Right ventricle myocardium superior (tissue), 1 donor: ENCODE measurements at places on chromosomes 16 and 17. TPM values are rescaled to one million over a fixed set of nuclear protein-coding genes. Genes with fewer than 3 reads are reported as not detected.

DNA sequence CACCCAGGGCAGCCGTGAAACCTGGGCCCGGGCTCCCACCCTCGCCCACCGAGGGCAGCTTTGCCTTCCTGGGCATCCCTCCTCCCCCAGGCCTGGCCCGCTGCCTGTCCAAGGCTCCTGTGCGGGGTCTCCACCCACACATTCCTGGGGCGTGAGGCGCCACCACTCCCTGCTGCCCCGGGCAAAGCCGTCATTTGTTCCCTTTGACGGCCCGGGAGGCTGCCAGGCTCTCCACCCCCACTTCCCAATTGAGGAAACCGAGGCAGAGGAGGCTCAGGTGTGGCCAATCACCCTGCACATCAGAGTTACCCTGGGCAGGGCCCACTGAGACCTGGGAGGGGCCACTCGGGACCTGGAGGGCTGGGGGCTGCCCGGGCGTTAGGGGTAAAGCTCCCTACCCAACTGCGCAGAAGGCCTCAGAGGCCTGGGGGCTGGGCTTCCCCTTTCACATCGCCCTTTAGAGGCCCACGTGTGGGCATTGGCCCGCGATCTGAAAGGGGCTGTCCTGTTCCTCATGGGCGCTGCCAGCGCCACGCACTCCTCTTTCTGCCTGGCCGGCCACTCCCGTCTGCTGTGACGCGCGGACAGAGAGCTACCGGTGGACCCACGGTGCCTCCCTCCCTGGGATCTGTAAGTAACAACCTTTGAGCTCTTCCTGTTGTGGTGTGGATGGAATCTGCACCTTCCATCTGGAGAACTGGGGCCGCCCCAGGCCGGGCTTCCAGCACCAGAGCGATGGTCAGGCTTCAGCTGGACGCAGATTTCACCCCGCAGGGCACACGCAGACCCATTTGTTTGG lies at the start of gene MSLN:
Gene MSLN (plus strand): TSS at position 190 of the 799 bp plus-strand sequence. CDS start 1,947 bp downstream, outside the sequence.
- DNase-seq: no peak

GRCh38 chr17:64256913-64257807 lies 5.9 kb downstream of the TEX2 start:
- no peak for DNase-seq

Gene KRTAP4-1
- total RNA-seq: not detected

GRCh38 chr17:8392274-8392673 lies 5.4 kb downstream of the RNF222 start:
- DNase-seq: no peak

- DNase-seq: no peak
Measured at GRCh38 chr16:68090130-68090529, 5.0 kb downstream of the NFATC3 start.

- no peak for DNase-seq
Measured at GRCh38 chr16:77744141-77744540, 21.8 kb downstream of the NUDT7 start.

- no peak for DNase-seq
Measured at GRCh38 chr17:3669085-3669347, 404 bp downstream of the EMC6 start.
